ENCODE measurements at places on chromosomes 11 and 22.

DNA sequence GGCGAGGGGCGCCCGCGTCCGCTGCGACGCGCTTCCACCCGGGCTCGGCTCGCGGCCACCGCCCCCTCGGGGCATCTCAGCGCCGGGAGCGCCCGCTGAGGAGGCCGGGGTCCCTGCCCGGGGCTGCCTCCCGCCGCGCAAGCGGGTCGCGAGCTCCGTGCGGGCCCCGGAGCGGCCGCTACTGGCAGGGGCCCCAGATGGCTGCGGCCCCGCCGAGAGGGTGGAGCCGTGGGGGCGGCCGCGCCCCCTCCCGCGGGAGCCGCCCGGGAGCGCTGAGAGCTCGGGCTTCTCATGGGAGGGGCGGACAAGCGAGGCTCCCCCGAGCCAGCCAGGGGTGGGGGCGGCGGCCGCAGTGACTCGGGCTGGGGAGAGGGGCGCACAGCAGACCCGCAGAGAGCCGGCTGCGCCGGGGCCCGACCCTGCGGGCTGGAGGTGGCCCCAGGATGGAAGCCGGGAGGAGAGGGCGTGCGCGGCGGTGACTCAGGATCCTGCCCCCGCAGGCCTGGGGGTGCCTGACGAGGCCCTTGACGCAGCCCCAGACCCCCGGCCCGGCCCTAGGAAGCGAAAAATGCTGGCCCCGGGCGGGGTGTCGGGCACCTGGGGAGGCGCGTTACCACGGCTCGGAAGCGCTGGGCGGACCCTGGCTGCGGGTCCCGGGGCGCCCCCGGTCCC is 603 bp upstream of the ZFTA start:
- DNase-seq, result peak; percentile 37

DNA sequence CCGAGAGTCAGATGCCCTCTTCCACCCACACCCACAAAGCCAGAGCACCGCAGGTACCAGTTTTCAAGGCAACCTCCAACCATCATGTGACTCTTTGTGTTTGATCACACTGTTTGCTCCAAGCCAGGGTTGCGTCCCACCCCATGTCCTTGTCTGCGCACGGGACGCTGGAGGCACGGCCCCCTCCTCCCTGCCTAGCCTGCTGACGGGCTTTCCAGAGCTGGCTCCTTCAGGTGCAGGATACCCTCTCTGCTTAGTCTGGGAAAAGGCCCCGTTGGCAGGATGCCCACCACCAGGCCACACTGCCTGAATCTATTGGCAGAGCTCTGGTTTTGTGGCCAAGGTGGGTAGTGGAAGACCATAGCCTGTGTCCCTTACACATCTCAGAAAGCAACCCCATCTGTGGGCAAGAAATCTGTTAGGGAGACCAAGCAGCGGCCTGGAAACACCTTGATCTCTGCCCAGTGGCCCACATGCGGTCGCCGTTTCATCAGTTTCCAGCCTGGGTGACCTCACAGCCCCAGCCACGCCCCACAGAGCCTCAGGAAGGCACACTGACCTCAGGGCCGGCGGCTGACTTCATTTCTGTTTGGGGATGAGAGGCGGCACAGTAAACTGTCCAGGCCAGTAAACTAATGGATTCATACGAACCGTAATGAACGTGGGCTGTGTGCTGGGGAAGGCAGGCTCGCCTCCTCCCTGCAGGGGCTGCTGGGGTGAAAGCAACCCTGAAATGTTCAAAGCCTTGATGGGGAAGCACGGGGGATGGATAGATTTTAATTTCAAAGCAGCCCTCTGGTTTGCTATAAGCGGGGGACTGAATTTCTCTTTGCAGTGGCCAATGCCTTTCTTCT is 25.8 kb downstream of the CDPF1 start:
- DNase-seq, result no peak

- no peak for DNase-seq
These were observed 85.9 kb downstream of the MICAL2 start for GRCh38 chr11:12196308-12196707.

DNA sequence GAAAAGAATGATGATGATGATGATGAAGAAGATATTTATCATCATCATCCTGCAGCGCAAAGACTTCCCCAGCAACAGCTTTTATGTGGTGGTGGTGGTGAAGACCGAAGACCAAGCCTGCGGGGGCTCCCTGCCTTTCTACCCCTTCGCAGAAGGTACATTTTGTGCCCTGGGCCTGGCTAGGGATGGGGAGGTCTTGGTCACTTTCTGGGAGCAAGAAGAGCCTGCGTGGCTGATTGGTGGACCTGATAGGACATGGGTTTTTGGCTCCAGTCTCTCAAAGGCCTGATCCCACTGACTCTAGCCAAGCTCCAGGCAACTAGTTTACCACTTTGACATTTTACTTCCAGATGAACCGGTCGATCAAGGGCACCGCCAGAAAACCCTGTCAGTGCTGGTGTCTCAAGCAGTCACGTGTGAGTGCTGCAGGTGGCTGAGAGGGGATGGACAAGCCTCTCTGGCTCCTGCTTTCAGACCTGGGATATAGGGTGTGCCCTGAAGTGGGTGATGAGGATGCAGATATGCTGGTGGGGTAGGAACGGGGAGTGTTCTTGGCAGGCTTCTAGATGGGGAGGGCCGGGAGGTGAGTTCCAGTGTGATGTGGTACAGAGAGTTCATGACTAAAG is 5.3 kb downstream of the SIDT2 start:
- no peak for DNase-seq

DNA sequence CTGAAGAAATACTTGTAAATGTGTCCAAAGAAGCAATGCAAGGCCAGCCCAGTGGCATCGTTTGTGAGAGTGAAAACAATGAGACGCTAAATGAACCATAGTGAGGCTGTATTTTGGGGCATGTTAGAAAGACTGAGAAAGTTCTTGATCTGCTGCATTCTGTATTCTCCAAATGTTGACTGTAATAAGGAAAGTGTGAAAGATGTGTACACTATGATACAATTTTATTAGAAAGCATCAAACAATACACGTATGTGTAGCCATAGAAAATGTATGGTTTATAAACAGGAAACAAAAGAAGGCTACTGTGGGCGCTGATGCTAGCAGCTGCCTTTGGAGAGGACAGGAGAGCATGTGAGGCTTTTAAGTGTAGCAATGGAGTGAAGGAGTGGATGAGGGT is 233.5 kb upstream of the E2F8 start:
- no peak for DNase-seq

DNA sequence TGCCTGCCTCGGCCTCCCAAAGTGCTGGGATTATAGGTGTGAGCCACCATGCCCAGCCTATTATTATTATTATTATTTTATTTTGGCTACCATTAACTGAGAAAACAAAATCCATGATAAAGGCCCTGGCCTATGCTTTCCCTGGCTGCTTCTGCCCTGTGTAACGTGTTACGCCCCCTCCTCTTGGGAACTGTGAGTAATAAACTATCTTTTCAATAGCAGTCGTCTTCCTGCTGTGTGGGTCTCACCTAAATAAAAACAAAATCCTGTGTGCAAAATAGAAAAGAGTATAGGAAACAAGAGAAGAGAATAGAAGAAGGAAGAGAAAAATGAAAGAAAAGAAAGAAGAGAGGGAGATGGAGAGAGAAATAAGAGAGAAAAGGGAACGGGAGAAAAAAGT is 237.0 kb downstream of the MIAT start:
- DNase-seq, result no peak

GRCh38 chr11:84144531-84144930 is 858.4 kb upstream of the CCDC90B start:
- no peak for DNase-seq

DNA sequence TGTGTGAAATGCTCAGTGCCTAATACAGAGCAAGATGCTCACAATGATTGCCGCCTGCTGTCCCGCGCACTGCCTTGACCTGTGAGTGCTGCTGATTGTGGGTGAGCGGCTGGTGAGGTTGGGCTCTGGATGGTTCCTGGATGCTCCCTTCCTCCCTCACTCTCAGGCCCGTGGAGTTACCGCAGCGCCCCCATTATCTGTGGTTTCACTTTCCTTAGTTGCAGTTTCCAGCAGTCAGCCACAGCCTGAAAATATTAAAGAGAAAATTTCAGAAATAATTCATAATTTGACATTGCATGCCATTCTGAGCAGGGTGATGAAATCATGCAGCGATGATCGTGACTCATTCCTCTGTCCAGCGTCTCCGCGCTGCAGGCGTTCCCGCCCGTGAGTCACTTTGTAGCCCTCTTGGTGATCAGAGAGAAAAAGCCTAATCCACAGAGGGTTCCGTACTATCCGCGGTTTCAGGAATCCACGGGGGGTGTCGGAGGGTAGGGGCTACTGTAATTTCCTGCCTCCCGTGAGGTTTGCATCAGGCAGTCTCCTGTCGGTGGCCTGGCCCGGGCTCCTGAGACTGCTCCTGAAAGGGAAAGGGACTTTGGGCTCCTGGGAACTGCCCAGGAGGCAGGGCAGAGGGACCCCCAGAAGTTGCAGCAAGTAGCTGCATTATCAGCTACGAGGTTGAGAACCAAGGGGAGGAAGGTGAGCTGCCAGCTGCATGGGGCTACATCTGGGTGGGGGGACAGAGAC is 10.6 kb downstream of the RPL3 start:
- peak; percentile 97 for DNase-seq

DNA sequence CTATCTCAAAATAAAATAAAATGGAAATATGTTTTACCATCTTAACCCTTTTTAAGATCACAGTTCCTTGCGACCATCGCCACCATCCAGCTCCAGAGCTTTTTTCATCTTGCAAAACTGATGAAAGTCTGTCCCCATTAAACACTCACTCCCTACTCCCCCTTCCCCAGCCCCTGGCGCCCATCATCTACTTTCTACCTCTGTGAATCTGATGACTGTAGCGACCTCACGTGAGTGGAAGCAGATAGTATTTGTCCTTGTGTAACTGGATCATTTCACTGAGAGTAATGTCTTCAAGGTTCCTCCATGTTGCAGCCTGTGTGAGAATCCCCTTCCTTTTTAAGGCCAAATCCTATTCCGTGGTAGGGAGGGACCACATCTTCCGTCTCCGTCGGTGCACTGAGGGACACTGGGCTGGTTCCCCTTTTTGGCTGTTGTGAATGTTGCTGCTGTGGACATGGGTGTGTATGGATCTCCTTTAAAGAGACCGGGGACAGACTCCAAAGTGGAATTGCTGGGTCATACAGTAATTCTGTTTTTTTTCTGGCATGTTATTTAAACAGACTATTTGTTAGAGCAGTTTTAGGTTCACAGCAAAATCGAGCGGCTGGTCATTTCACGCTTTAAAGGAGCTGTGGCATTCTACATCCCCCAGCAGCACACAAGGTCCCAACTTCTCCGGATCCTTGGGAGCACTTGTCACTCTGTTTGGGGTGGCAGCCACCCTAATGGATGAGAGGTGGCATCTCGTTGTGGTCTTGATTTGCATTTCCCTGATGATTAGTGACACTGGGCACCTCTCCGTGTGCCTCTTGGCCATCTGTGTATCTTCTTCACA is 120.0 kb downstream of the KCNQ1 start:
- DNase-seq, result peak; percentile 14

DNA sequence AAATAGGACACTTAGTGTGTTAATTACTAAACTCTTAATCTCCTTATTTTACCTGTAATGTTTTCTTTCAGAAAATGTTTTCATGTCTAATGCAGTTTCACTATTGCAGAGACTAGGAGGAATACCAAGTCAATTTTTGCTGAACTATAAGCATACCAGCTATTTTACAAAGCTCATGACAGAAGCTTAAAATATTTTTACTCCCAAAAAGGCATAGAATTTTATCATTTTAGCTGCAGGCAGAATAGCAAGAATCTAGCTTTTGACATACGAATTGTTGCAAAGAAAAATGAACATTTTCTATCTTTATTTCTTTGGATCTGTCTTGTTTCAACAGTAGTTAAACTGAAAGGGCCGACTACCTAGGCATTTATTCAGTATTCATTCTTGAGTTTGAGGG is 366.9 kb downstream of the FAT3 start:
- DNase-seq, result no peak

- DNase-seq, result peak; percentile 87
These were observed 49.6 kb upstream of the ALKBH3 start for GRCh38 chr11:43830928-43831440.

DNA sequence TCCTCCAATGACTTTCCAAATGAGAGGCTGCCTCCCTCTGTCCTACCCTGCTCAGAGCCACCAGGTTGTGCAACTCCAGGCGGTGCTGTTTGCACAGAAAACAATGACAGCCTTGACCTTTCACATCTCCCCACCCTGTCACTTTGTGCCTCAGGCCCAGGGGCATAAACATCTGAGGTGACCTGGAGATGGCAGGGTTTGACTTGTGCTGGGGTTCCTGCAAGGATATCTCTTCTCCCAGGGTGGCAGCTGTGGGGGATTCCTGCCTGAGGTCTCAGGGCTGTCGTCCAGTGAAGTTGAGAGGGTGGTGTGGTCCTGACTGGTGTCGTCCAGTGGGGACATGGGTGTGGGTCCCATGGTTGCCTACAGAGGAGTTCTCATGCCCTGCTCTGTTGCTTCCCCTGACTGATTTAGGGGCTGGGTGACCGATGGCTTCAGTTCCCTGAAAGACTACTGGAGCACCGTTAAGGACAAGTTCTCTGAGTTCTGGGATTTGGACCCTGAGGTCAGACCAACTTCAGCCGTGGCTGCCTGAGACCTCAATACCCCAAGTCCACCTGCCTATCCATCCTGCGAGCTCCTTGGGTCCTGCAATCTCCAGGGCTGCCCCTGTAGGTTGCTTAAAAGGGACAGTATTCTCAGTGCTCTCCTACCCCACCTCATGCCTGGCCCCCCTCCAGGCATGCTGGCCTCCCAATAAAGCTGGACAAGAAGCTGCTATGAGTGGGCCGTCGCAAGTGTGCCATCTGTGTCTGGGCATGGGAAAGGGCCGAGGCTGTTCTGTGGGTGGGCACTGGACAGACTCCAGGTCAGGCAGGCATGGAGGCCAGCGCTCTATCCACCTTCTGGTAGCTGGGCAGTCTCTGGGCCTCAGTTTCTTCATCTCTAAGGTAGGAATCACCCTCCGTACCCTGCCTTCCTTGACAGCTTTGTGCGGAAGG is 2.9 kb downstream of the APOC3 start:
- DNase-seq, result no peak

- no peak for DNase-seq
These were observed 29.8 kb downstream of the ADAMTS15 start for GRCh38 chr11:130478204-130478701.

DNA sequence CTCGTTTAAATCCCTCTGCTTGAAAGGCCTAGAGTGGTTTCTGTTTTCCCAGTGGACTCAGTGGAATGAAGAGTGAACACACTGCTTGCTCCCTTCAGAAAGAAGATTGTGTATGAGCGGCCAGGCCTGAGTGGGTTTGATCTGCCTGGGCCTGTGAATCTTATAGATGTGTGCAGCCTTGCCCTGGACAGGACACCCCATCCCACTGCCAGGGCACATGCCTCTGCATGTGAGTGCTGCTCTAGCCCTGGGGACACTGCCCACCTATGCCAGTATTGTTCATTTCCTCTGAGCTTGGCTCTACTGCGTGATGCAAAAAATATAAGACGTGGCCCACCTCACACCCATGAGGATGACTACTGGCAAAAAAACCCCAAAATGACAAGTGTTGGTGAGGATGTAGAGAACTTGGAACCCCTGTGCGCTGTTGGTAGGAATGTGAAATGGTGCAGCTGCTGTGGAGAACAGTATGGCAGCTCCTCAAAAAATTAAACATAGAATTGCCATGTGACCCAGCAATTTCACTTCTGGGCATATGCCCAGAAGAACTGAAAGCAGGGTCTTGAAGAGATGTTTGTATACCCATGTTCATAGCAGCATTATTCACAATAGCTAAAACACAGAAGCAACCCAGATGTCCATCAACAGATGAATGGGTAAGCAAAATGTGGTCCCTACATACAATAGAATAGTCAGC is 27.3 kb upstream of the NECTIN1 start:
- DNase-seq, result no peak

- DNase-seq, result no peak
These were observed 66.9 kb downstream of the ARFGAP2 start for GRCh38 chr11:47109727-47110246.

GRCh38 chr22:28597665-28598064 is 82.0 kb downstream of the TTC28 start:
- DNase-seq, result no peak

GRCh38 chr22:33188326-33188725 is 130.1 kb upstream of the SYN3 start:
- no peak for DNase-seq

Data from suppressor macrophage treated with lipopolysaccharide for 1 hour (primary cell).